Gastroesophageal sphincter (tissue), 4 donors: ENCODE measurements at places on chromosomes 11 and 22.

GRCh38 chr11:30333405-30333804 is 10.5 kb downstream of the ARL14EP start:
- ATAC-seq = no peak

DNA sequence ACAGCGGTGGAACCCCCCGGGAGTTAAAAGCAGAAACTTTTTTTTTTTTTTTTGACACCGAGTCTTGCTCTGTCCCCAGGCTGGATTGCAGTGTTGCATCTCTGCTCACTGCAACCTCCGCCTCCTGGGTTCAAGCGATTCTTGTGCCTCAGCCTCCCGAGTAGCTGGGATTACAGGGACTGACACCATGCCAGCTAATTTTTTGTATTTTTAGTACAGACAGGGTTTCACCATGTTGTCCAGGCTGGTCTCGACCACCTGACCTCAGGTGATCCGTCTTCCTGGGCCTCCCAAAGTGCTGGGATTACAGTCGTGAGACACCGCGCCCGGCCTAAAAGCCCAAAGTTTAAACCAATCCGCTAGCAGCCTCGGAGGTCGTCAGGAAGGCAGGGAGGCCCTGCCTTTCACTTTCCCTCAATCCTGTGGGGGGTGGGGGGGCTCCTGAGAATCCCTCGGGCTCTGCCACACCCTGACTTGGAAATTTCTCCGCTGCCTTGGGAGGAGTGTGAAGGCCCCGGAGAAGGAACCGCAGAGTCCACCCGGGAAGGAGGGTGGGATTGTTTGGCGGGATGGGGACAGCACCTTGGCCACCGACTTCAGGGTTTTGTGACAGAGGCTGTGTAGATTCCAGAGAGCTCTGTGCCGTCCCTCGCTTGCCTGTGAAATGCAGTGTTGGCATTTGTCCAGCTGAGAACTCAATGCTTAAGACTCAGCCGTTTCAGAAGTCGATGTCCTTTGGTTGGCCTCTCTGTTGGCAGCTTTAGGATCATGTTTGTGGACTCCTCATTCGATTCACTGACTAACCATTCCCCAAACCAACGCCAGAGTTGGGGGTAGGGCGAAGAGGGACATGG is 1.0 kb downstream of the ARHGAP8 start:
- no peak for ATAC-seq

DNA sequence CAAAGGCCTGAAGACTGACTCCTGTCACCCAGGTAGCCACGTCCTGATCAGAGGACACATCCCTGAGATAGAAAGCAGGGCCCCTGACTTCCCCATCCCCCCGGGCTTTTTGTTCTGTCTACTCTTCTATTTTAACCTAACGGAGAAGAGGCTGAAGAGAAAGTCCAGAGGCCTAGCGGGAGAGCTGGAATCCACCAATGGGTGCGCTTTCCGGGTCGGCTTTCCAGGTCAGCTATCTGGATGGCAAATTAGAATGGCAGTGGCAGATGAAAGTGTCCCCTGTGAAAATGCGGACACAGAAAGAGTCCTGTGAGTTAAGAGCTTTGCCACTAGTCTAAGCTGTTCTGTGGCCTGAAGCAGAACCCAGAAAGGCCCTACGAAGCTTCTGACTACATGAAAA is 13.1 kb upstream of the SERPING1 start:
- ATAC-seq = no peak

- no peak for ATAC-seq
Measured at GRCh38 chr22:17997456-17997855, 26.9 kb downstream of the MICAL3 start.

DNA sequence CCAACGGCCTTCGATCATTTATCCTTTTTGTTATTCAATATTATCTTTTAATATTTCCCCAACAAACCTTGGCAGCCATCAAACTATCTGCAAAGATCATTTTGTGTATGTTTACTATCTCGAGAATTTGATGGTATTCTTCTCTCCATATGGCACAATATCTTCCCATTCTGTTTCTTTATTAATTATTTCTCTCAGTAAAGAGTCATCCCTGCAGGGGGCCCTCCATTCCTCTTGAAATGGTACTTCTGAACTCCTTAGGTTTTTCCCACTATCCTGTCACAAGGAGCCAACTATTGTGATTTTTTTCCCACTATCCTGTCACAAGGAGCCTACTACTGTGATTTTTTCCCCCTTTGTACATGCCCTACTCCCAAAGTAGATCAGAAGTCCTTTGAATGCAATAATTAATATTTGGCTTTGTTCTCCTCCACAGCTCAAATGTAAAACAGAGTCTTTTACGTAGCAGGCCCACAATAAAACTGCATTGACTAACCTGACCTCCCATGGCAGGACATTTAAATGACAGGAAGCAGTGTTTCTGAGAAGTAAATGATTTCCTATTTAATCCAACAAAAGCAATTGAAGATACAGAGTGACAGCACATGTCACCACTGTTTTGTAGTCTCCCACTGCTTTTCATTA is 43.3 kb downstream of the PDGFD start:
- ATAC-seq = no peak

- no peak for ATAC-seq
Measured at GRCh38 chr11:75537740-75538139, 12.0 kb upstream of the GDPD5 start.

- ATAC-seq = no peak
Measured at GRCh38 chr11:2432171-2432621, 12.1 kb downstream of the TRPM5 start.

DNA sequence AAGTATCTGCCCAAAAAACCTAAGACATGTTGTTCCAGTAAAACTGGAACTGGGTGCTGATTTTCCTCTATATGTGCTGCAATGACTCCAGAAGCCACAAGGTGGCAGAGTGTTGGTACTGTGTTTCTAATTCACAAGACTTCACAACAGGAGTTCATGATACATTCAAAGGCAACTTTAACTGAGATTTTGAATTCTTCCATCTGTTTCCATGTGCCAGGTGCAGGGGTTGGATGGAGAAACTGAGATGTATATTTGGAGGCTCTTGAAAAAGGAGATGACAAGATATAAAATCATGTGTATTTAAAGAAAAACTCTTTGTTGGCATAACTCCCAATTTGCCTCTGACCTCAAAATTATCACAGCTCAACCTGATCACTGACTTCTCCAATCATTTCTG is 1098.6 kb upstream of the CCDC90B start:
- no peak for ATAC-seq

DNA sequence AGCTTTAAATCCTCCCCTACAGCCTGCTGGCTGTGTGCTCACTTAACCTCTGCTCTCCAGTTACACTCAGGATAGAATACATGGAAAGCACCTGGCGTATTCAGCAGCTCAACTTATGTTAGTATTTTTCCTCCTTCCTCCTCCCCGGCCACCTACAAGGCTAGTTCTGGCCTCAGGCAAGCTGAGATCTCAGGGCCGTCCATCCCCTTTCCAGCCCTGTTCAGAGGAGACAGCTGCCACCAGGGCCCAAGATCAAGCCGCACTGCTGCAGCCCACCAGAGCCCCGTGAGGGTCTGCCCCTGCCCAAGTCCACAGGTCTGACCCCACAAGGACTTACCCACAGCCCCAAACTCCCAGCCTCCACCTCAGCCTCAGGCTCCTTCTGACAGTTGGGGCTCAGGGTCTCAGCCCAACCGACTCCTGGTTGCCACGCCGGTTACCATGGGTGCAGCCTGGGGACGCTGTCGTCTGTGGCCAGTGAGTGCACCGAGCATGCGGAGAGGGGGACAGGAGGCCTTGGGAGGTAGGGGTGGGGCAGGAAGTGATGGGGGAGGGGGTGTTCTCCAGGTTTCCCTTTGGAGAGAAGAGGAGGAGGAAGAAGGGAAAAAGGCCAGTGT is at the start of gene C11orf16:
C11orf16 (minus strand) TSS at position 384 of the 617 bp plus-strand sequence. CDS start 639 bp downstream, outside the sequence.
- ATAC-seq = no peak

DNA sequence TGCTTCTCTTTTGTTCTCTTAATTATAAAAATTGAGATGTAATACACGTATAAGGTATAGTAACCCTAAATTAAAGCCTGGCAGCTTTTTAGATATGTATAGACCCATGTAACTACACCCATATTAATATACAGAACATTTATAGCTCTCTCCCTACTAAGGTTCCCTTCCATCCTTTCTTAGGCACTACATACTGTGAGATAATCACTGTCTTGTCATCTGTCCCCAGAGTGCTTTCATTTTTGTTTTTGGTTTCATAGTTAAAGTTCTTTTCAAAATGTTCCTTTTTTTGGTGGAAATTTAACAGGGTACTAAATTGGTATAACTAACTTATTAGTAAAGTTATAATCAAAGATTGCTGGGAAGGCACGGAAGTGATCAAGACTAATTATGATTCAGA is 49.2 kb downstream of the MTMR3 start:
- ATAC-seq = no peak

DNA sequence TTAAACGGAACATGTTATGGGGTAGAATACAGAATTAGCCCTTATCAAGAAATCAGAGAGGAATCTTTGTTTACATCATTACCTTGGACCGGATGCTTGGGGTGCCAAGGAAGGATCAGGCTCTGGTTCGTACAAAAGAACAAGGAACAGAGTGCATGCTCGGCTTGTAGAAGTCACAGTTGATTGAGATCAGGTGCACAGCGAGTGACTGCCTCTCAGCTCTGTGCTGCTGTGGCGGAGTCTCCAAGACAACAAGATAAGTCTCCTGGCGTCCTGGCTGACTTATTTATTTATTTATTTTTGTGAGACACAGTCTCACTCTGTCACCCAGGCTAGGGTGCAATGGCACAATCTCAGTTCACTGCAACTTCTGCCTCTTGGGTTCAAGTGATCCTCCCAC is 31.8 kb downstream of the GLB1L2 start:
- no peak for ATAC-seq

- ATAC-seq = no peak
Measured at GRCh38 chr11:18632841-18633240, 1.3 kb downstream of the SPTY2D1 start.

DNA sequence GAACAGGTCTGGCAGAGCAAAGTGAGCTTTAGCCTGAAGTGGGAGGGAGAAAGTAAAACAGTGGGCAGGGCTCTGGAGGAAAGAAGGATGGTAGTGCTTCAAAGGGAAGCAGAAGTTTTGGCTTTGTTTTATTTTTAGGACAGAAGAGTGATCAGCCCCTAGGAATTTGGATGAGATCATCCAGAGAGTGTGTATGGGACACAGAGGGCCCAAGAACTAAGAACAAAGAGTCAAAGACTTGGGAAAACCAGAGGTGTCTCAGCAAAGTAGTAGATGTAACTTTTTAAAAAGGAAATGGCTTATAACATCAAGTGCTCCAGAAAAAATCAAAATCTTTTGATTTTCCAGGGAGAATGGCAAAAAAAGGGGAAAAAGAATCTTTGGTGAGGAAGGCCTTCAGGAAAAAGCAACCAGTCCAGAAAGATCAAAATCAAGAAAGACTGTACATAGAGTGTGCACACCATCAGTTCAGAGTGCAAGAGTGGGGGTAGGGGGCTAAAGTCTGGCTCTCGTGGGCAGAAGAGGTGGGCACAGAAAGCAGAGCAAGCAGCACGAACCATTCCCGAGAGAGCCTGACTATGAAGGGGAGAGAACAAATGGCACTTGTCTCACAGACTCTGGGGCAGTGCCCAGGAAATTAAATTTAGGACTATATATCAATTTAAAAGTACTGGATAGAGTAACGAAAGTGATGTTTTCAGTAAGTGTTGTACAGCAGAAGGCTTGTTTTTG is 30.0 kb downstream of the MAPK1 start:
- peak; percentile 95 for ATAC-seq

- no peak for ATAC-seq
Measured at GRCh38 chr11:95268391-95268790, 37.4 kb upstream of the SESN3 start.

GRCh38 chr11:93028960-93029522 is 59.6 kb downstream of the MTNR1B start:
- ATAC-seq = no peak

GRCh38 chr22:26674211-26675190 is 17.1 kb downstream of the MIAT start:
- no peak for ATAC-seq

DNA sequence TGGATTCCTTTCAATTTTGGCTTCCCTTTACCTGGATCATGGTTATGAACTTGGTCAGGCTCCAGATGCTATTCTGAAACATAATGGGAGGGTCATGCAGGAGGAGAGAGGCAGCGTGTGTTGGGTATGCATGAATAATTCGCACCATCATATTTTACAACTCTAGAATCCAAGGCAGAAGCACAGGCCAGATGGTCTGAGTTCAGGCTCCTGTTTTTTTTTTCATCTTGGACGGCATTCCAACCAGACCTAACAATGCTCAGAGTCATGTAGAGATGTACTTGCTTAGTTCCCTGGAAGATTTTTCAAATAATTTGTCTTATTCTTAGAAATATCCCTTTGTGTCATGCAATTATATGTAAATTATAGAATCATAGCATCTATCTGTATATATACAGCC is 393.5 kb downstream of the JRKL start:
- ATAC-seq = no peak

GRCh38 chr11:72754544-72755155 is 2.4 kb upstream of the ARAP1 start:
- ATAC-seq = no peak

DNA sequence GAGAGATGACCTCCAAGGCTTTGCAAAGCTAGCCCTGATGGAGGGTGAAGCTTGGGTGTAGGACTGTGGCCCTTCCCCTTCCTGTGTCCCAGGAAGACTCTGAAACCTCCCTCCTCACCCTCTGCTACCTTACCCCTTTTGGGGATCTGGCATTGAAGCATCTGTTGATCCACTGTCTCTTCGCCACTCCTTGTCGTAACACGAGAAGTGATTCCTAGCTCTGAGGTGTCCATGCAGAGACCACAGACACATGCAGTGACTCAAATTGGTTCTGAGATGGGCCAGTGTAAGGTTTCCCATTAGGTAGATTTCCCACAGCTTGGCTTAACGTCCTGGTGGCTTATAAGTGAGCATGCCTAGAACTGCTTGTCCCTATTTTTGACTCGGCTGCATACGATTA is 101.4 kb downstream of the ZBTB16 start:
- no peak for ATAC-seq

DNA sequence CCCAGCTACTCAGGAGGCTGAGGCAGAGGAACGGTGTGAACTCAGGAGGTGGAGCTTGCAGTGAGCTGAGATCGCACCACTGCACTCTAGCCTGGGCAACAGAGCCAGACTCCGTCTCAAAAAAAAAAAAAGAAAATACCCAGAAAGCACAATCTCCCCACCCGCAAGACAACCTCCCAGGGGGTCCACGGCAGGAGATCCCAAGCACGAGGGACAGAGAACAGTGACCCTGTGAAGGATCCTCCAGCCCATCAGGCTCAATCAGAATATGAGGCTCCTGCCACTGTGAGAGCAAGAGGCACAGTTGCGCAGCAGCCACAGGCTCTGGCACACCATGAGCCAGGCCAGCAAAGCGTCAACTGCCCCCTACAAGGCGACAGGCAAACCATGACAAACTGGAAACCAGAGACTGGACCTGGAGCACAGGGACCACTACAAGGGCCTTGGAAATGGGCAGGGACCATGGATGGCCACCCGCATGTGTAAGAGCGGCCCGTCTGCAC is 164.8 kb upstream of the GRK3 start:
- ATAC-seq = no peak

- ATAC-seq = no peak
Measured at GRCh38 chr11:13115380-13115675, 106.2 kb downstream of the RASSF10 start.

- ATAC-seq = no peak
Measured at GRCh38 chr22:31846161-31847115, 92.6 kb downstream of the DEPDC5 start.

GRCh38 chr11:3165152-3165705 is at the start of gene OSBPL5:
Gene OSBPL5 (minus strand): TSS chr11:3165310. CDS start chr11:3129148, 36,162 bp downstream.
- ATAC-seq = peak; percentile 73

GRCh38 chr11:8375460-8375859 is 111.8 kb upstream of the LMO1 start:
- no peak for ATAC-seq
